ENCODE measurements at places on chromosomes 1 and 21. TPM values are rescaled to one million over a fixed set of nuclear protein-coding genes. Genes with fewer than 3 reads are reported as not detected.

DNA sequence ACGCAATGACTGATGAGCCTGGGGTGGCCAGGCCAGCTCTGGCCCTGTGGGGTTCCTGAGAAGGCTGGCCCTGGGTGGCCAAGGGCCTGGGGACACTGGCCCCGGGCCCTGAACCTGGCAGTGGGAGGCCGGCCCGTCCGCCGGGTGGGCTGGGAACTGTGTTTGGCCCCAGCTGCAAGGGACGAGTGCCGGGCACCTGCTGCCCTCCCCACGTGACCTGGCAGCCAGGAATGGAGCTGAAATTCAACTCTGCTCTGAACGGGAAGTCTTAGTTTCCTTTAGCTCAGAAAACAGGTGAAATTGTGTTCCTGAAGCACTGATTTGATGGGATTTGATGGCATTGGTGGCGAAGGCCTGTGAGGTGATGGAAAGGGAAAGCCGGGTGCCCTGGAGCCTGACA lies 8.2 kb upstream of the TTLL10 start:
- peak; percentile 44 for DNase-seq

- DNase-seq, result no peak
Observed at GRCh38 chr1:235049217-235049616, 79.4 kb downstream of the TOMM20 start.

DNA sequence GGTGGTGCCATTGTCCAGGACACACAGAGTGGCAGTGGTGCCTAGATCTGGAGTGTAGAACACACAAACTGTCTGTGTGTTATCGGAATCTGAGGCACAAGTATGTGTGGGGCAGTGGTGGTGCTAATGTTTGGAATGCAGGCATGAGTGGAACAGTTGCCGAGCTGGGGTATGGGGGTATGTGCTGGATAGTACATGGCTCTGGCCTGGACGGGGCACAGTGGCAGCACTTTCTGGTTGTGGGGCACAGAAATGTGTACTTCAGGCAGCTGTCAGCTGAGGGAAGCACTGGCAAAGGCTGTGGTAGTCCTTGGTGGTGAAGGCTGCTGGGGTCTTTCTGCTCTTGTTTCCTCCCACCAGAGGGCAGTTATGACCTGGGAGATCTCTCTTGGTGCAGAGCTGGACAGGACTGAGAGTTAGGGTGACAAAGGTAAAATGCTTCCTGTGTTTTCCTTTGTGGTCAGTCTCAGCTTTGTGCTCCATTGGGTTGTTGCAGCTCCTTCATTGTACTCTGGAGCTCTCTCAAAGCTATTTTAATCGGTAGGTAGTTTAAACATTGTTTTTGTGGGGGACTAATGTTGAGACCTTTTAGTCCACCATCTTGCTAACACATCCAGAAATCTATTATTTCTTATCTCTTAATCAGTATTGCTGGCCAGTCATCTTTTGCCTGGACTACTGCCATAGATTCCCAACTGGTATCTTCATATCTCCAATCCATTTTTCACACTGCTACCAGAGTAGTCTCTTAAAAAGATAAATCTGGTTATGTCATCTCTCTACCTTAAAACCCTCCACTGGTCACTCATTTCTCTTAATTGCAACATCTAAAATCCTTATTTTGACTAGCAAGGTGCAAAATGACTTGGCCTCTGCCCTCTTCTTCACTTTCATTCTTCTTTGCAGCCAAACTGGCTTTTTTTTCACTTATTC lies 83.9 kb upstream of the NBPF4 start:
- DNase-seq, result no peak

DNA sequence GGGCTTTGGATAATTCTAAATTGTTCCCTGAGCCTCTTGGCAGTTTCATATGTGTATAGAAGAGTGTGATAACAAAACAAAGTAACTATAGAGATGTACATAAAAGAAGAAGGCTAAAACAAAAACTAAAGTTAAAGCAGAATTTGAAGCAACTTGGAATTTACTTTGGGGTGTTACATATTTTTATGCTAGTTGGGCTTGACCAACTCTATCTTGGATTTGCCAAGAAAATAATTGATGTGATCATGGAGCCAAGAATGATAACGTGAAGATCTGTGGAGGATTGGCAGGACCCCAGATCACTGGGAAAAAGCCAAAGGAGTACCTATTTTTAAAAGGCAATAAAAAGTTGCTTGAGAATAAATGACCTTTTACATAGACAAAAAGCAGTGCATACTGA lies 206.9 kb downstream of the LMO4 start:
- no peak for DNase-seq

DNA sequence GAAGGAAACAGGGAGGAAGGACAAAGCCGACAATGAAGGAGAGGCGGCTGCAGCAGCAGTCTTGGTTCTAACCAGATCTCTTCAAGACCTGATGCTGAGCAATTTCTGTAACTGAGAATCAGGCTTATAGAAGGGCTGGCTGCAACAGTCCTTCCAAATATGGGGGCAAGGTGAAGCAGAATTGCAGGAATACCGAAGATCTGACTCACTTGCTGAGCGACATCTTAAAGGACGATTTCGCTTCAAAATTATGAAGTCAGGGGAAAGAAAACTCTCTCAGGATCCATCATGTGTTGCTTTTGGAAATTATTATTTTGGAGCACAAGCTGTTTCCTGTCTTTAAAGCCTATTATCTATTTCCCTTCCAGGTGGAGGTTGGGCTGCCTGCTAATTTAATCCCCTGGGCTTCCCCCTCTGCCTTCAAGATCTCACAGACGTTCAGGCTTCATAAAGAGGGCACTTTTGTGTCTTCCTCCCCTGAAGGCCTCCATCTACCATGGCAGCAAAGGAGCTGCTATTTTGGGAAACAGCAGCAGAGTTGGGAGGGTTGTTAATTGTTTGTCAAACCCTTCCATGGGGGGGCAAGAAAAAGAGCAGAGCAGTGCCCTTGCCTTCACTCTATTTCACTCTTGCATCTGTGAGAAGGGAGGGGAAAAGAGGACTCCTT lies 10.8 kb upstream of the IER5 start:
- no peak for DNase-seq

KCNJ15 gene
- total RNA-seq, result 0.16 TPM

DNA sequence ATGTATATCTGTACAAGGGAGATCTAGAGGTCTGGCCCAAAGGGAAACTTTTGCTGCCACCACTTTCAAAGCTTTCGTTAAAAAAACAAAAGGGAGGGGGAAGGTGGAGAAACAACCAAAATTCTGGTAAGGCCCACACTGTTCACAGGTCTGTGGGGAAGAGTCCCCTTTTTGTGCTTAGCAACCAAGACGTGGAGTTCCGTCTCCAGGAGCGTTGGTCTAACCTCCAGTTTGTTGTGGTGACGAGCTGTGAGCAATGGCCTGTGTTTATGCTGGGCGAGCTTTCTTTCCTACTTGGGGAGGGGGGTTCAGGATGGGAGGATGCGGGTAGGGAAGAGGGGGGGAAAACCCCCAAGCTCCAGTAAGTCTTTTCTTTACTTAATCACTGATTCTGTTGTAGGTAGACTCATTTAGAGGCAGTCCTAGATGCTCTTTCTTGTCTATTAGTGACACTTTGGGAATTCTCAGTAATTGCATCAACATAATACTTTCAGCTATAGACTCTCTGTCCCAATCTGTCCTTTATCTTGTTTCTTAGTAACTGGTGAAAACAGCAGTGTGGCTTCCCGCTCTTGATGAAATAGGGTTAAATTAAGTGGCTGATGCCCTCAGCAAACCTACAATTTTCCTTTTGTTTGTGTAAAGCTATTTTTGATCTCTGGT lies 1.5 kb downstream of the HIPK1 start:
- DNase-seq, result no peak

GRCh38 chr1:161722406-161722805 lies 1.1 kb downstream of the FCRLB start:
- no peak for DNase-seq

GRCh38 chr1:225658041-225658440 lies 5.1 kb upstream of the ENAH start:
- DNase-seq, result no peak

DNA sequence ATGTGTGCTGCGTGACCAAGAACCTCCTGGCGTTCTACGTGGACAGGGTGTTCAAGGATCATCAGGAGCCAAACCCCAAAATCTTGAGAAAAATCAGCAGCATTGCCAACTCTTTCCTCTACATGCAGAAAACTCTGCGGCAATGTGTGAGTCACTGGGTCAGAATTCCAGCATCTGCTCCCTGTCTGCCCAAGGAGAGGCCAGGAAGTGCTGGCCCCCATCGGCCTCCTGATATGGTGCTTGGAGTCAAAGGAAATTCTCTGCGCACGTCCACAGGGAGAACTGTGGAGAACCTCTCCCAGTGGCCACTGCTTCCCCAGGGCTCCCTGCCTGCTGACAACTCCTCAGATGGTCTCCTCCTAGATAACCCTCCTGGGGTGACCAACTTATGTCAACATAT lies 25.6 kb upstream of the IL20 start:
- DNase-seq, result no peak

FCRLB gene
- 0.13 TPM for total RNA-seq

DNA sequence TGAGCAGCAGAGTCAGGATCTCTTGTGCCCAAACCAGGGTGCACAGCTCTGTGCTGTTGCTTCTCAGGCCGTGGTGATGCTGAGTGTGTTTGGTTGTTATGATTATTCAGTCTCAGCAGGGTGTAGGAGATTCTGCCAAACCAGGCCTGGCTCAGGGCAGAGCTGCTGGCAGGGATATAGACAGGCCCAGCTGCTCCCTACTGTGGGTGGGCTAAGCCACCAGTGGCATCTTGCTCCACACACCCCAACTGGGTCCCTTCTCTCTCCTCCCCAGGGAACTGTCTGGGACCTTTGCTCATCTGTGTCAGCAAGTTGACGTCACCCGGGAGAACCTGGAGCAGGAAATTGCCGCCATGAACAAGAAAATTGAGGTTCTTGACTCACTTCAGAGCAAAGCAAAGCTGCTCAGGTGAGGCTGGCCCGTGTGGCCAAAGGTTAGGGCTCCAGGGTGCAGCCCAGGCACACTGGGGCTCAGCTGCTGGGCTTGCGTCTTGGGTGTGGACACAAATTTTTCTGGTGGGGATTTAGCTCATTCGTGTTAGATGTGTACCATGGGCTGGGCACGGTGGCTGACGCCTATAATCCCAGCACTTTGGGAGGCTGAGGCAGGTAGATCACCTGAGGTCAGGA lies 9.9 kb upstream of the MIIP start:
- DNase-seq, result peak; percentile 21

DNA sequence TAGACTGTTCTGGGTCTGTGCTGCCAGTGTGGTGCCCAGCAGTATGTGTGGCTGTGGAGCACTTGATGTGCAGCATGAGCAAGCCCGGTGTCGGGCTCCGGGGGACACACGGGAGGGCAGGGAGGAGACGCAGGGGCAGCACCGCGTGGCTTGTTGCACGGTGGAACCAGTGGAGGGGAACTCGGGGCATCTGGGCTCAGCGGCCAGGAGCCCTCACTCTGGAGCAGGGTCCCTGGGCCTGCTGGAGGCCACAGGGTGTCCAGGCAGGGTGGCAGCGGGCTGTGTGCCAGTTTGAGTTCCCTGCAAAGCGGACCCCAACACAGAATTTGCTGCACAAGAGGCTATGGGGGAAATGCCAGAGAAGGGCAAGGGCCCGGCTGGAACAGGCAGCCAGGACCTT lies 30.6 kb downstream of the PCNT start:
- no peak for DNase-seq

ARHGEF19 gene
- 1.8 TPM for total RNA-seq

TMEM82 gene
- not detected for total RNA-seq

DNA sequence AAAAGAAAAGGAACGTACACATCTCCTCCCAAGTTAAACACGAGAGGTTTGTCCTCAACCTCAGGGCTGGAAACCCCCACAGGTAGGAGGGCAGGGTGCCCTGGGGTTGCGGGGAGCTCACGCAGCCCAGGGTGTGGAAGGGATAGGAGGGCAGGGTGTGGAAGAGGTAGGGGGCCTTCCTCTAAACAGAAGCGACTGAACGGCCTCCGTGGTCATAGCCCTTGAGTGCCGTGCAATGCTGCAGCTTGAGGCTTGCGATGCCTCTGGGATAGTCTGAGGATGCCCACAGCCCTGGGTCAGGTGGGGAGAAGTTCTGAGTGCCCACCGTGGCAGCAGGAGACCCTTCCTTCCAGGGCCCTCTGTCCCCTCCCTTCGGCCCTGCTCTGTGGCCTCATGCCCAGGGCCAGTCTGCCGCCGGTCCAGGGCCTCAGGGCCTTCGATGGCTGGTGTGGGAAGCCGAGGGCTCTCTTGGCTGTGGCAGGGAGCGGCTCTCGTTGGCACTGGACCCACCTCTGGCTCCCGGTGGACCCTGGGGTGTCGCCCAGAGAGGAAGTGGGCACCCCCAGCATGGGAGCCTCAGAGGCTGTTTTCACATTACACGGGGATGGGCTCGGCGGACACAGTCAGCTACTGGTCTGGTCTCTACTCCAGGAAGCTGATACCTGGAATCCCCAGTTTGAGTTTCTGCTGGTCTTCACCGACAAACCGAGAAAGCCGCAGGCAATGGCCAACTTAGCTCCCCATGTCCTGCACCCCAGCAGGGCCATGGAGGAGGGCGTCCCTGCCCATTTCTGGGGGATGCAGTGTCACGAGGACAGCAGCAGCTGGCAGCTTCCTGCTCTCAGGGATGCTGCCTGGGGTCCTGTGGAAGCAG lies 6.4 kb upstream of the CDK11B start:
- no peak for DNase-seq

LAMTOR5 gene
- 206 TPM for total RNA-seq

DNA sequence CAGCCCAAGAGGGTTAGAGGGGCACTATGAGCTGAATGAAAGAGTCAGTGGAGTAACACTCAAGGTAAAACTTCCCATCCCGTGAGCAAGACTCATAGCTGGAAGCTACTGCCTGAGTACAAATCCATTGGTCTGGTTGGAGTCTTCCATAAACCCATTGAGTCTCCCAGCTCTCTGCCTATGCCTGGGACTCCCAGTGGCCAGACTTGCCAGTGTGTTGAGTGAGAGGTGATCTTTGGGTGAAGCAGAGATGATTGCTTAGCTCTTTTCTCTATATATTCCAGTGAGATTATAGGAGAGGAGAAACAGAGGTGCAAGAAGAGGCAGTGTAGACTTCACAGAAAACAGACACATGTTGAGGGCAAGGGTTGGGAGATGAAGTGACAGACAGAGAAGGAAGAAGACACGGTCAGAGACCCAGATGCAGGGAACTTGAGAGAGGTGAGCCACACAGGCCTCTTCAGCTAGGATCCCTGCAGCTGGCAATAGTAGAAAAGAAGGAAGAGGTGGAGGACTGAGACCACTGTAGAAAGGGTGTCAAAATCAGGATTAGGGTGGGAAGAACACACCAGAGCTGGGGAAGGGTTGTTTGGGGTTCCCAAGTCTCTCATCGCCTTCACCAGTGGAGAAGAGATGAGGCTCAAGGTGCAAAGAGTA lies 3.7 kb downstream of the FOXD2 start:
- no peak for DNase-seq

GRCh38 chr1:82762829-82763532 lies 962.2 kb downstream of the ADGRL2 start:
- DNase-seq, result no peak

CAPN9 gene
- total RNA-seq, result not detected
